ENCODE measurements at places on chromosomes 2 and 18. TPM values are rescaled to one million over a fixed set of nuclear protein-coding genes. Genes with fewer than 3 reads are reported as not detected.

GRCh38 chr2:152420936-152421335 lies 86.0 kb downstream of the FMNL2 start:
- DNase-seq: no peak

- DNase-seq: no peak
Observed at GRCh38 chr18:64091526-64091925, 57.4 kb downstream of the LINC00305 start.

Gene RAB10
- 152 TPM for total RNA-seq

Gene SPEG
- 13.0 TPM for total RNA-seq

- DNase-seq: no peak
Observed at GRCh38 chr2:160368988-160369930, 124.3 kb downstream of the RBMS1 start.

Gene KIF1A
- 146 TPM for total RNA-seq

DNA sequence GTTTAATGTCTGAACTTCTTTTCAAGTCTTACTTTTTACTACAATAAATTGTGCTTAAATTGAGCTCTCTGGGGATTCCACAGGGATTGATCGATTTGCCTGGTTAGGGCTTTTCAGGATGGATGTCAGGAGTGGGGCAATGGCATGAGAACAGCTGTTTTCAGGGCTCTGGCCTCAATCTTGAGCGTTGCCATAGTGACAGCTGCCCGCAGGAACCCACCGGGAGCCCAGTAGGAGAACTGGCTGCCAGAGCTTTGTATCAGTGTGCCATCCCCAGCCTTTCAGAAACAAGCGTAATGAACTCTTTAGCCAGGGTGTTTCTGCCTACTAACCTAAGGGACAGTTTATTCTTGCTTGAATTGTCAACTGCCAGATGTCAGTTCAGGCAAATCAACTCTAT lies 93.5 kb downstream of the GALNT3 start:
- DNase-seq: no peak

DNA sequence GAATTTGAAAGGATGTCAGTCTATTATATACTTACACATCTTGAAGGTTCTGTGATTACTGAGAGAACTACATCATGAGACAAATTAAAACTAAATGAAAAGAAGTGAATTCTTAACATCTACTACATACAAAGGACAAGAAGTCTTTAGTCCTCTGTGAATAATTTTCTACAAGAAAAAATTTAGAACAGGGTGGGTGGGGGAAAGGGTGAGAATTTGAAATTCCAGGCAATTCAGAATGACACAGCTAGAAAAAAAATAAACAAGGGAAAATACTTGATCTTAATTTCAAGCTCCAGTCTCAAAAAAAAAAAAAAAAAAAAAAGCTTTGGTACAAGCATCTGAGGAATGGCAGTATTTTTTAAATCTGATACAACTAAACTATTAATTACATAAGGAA lies 15.5 kb downstream of the CUL3 start:
- no peak for DNase-seq

- DNase-seq: no peak
Observed at GRCh38 chr2:227877421-227878310, 6.2 kb downstream of the DAW1 start.

GRCh38 chr2:169702996-169703395 lies 8.7 kb downstream of the PHOSPHO2 start:
- DNase-seq: no peak

Data from frontal cortex (tissue), 4 donors.